A549 treated with CpdA at 1 μM for 4 hours (cell line): ENCODE measurements at places on chromosomes 2 and 18. TPM values are rescaled to one million over a fixed set of nuclear protein-coding genes. Genes with fewer than 3 reads are reported as not detected.

Gene EVA1A
- 10.5 to 15.5 TPM (median 12.4 TPM) in 5 replicates for total RNA-seq

Gene TUBA3E
- not detected in 5 replicates for total RNA-seq

Gene ANKRD62
- not detected in 5 replicates for total RNA-seq

Gene TEKT4
- total RNA-seq = 0.02 TPM in 1 of 5 replicates, not detected in the others

Gene PRSS56
- 0.08 to 0.20 TPM (median 0.14 TPM) in 4 of 5 replicates, not detected in the other for total RNA-seq

Gene ARMC9
- total RNA-seq = 13.4 to 19.0 TPM (median 16.4 TPM) in 5 replicates

Gene KCNG2
- total RNA-seq = not detected in 5 replicates

Gene CNTNAP5
- not detected in 5 replicates for total RNA-seq

Gene PLCD4
- total RNA-seq = 0.29 to 0.60 TPM (median 0.35 TPM) in 5 replicates

Gene SERPINB4
- 0.16 to 0.26 TPM (median 0.20 TPM) in 5 replicates for total RNA-seq

Gene CNRIP1
- 1.8 to 3.1 TPM (median 2.3 TPM) in 5 replicates for total RNA-seq

Gene IL18R1
- 0.87 to 1.4 TPM (median 1.1 TPM) in 5 replicates for total RNA-seq

Gene VIT
- total RNA-seq = not detected in 5 replicates

Gene SLC20A1
- total RNA-seq = 121 to 142 TPM (median 131 TPM) in 5 replicates

Gene UGT1A6
- total RNA-seq = 0.81 to 1.6 TPM (median 1.2 TPM) in 5 replicates

Gene SULT1C4
- 0.02 TPM in 1 of 5 replicates, not detected in the others for total RNA-seq

Gene CD8B2
- total RNA-seq = not detected in 5 replicates

Gene ITGB6
- 0.84 to 2.4 TPM (median 1.1 TPM) in 5 replicates for total RNA-seq

Gene CCDC150
- 4.9 to 8.0 TPM (median 6.4 TPM) in 5 replicates for total RNA-seq

Gene SGPP2
- 0.16 to 0.26 TPM (median 0.21 TPM) in 5 replicates for total RNA-seq

Gene CPLX4
- total RNA-seq = not detected in 5 replicates

Gene ATOH8
- 4.2 to 6.6 TPM (median 4.5 TPM) in 5 replicates for total RNA-seq

Gene MOCOS
- total RNA-seq = 2.7 to 4.6 TPM (median 2.7 TPM) in 5 replicates

Gene TSPYL6
- not detected in 5 replicates for total RNA-seq
